ENCODE measurements at places on chromosomes 7 and 10.

GRCh38 chr10:24884316-24884715, 68.1 kb downstream of the PRTFDC1 start:
- DNase-seq, result no peak

- no peak for DNase-seq
These were observed 267.0 kb downstream of the FRMD4A start for GRCh38 chr10:14063531-14064285.

DNA sequence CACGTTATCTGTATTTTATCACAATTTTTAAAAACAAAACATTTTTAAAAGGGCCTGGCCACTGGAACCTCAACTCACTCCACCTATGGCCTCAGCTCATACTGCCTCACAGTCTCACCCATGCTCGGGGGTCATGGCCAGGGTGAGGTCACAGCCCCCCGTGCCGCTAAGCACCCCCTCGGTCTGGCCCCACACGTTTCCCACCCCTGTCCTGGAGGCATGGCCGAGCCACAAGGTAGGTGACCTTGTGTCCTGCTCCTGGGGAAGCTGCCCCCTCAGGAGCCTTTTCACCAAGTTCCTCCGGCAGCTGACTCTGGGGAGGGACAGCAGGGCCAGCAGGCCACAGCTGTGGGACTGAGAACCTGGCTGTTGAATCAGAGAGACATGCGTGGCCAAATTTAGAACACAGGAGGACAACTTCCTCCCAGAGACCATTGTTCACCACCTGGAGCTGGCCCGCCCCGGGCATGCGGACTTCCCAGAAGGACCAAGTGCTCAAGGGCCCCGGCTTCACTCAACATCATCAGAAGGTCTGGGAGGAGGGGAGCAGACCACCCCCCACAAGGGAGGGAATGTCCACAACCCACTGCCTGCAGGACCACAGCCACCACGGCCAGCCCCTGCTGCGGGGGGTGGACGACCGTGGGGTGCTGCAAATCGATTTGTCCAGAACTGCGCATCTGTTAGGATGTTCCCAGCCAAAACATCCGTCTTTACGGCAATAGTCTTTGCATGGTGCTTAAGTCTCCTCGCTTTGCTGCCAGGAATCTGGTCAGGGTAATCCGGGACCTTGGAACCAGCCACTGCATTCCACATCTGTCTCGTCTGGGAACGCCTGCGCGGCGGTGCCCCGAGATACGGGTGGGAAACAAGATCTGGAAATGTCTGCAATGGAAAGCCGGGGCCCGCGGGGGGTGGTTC, 48.6 kb upstream of the PDGFA start:
- DNase-seq, result no peak

DNA sequence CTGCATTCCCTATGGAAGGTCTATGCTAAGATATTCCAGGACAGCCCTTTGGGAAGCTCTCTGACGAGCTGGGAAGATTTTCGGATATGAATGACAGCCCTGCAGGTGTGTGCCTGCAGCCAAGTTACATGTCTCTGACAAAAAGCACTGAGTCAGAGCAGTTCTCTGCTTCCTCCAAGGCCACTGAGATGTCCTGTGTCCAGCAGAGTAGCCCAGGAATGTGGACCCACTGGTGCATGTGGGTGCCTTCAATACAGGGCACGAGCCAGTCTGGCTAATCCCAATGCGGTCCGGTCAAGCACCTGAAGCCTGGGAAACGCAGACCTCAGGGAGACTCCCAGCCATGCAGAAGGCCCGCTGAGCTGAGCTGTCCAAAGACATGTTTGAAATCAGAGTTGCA, 565.7 kb downstream of the TCERG1L start:
- no peak for DNase-seq

GRCh38 chr7:116152276-116152675, 58.1 kb upstream of the TES start:
- DNase-seq, result no peak

- no peak for DNase-seq
These were observed 12.5 kb downstream of the P4HA1 start for GRCh38 chr10:73084209-73084608.

DNA sequence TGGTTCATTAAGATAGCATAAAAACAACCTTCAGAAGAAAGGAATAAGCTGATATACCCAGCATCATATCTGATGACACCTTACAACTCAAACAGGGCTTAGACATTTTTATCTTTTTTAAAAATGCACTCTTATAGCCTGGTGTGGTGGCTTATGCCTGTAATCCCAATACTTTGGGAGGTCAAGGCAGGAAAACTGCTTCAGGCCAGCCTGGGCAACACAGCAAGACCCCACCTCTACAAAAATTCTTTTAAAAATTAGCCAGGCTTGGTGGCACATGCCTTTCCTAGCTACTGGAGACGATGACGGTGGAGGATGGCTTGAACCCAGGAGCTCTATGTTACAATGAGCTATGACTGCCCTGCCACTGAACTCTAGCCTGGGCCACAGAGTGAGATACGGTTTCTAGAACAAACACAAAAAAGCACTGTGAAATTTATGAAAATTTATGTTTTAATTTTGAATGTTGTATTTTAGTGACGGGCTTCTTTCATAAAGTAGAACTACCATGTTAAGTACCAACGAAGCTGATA, 12.3 kb upstream of the KMT2E start:
- no peak for DNase-seq
